ENCODE measurements at places on chromosomes 11 and 22. TPM values are rescaled to one million over a fixed set of nuclear protein-coding genes. Genes with fewer than 3 reads are reported as not detected.

Gene OR4D6
- total RNA-seq: not detected

Gene FAM180B
- 0.22 TPM for total RNA-seq

Gene CWF19L2
- total RNA-seq: 9.4 TPM

Gene ACER3
- total RNA-seq: 8.5 TPM

Gene C1QTNF5
- 14.4 TPM for total RNA-seq

Gene TEX12
- 0.22 TPM for total RNA-seq

Gene TAGLN
- 113 TPM for total RNA-seq

Gene MPPED2
- total RNA-seq: 10.8 TPM

Gene DDX25
- 0.14 TPM for total RNA-seq

Gene CXCR5
- not detected for total RNA-seq

Gene SUSD2
- 3.2 TPM for total RNA-seq

Gene MS4A12
- total RNA-seq: not detected

Gene ART1
- 0.58 TPM for total RNA-seq

Gene IRAG1
- 5.1 TPM for total RNA-seq

Gene PKNOX2
- 6.2 TPM for total RNA-seq

All from left ventricle myocardium inferior (tissue), 1 donor.